ENCODE measurements at places on chromosomes 12 and 14.

- no peak for DNase-seq
These were observed 44.5 kb downstream of the NUAK1 start for GRCh38 chr12:106094304-106094703.

- DNase-seq = no peak
These were observed 36.7 kb upstream of the RIMBP2 start for GRCh38 chr12:130752692-130753230.

DNA sequence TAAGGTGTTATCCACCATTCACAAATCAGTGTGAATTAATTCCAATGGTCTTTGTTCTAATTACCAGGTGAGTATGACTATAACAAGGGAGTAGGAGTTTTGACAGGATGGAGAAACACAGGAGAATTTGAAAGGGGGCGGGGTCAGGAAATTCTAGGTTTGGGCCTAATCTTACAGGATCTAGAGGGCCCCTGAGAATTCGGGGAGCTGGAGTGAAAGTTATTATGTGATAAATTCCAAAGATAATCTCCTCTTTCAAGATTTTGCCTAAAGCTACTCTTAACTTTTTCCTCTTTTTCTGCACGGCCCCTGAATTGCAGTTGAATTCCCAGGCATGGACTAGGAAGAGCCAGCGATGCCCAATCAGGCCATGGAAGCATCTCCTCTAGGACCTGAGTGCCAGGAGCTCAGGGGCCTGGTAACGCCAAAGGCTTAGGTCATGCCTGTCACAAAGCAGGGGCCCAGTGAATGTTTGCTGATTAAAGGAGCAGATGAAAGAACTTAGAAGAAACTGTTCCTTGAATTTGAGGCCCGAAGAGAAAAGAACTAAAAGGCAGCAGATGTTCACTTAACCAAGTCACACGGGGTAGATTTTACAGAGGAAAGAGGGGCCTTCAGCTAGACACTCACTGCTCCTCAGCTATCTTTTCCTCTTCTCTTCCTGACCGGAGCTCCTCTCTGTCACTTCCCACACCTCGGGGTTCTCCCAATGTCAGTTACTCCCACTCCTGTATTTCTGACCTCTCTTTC is 195.5 kb downstream of the PPM1H start:
- no peak for DNase-seq

DNA sequence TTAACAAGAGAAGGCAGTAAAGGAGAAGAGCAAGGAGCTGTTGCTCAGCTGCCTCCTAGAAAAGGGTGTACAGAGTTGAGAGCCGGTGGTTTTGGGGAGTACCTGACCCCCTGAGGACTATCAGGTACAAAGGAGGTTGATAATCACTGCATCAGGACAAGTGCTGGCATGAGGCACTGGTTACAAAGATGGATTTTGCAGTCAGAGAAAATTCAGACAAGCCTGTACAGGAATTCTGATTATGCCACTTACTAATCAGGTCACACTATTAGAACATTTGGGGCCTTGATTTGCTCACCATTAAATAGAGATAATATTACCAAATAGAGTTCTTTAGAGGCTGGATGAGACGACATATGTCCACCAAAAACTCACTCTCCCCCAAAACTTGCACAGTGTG is 450.9 kb upstream of the TMPO start:
- DNase-seq = no peak

Measured in AG20443 (cell line).